Right lung (tissue), 10 donors: ENCODE measurements at places on chromosomes 5 and 9.

GRCh38 chr5:173486355-173487225 lies 129.9 kb downstream of the BOD1 start:
- no peak for DNase-seq

DNA sequence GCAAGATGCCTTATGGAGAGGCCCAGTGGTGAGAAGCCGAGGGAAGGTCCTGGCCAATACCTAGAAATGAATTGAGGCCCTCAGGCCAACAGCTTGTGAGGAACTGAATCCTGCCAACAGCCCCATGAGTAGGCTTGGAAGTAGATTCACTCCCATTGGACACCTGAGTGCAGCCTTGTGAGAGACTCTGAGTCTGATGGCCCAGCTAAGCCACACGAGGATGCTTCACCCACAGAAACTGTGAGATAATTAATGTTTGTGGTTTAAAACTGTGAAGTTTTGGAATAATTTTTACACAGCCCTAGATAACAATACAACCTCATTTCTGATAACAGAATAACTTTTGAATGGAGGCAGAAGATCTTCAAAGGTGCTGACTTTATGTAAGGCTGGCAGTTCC lies 65.9 kb upstream of the DAP start:
- DNase-seq, result no peak

- DNase-seq, result no peak
Observed at GRCh38 chr5:66929995-66930394, 266.6 kb downstream of the CD180 start.

GRCh38 chr9:99637641-99638040 lies 184.0 kb upstream of the NR4A3 start:
- no peak for DNase-seq

- no peak for DNase-seq
Observed at GRCh38 chr9:87451149-87451548, 46.5 kb upstream of the DAPK1 start.
